A673 (cell line): ENCODE measurements at places on chromosomes 13 and 19. TPM values are rescaled to one million over a fixed set of nuclear protein-coding genes. Genes with fewer than 3 reads are reported as not detected.

DNA sequence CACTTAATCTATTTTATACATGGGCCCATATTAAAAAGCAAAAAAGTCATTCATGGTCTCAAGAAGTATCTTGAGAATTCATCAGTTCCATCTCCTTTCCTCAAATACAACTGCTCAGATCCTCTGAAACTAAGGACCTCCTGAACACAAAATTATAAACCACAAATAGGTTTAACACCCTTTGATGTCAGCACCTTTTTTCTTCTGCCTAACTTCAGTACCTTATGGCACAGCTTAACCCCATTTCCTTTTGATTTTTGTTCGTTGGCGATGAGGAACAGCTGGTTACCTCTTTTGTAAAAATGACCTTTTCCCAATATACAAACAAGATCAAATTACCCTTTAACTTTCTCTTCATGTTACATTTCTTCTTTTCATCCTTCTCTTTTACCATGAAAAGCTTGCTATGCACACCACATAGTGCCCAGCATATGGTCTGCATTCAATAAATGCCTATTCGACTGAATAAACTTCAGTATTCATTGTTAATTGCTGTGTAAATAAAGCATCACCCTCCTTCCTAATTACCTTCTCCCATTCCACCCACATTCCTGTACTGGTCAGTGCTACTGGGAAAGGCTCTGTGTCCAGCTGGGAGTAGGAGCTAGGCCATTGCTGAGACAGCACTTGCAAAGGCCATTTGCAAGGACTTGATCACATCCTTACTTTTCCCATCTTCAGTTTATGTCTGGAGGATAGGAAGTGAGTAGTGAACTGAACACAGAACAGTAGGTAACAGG is 317.9 kb downstream of the SHISA2 start:
- no peak overlapping the region for H3K27ac ChIP-seq
- H3K27me3 ChIP-seq, result no peaks in the 10 kb centered on the region
- H3K4me1 ChIP-seq, result peaks cover 10% of the 10 kb centered on the region
- no peak for DNase-seq

DNA sequence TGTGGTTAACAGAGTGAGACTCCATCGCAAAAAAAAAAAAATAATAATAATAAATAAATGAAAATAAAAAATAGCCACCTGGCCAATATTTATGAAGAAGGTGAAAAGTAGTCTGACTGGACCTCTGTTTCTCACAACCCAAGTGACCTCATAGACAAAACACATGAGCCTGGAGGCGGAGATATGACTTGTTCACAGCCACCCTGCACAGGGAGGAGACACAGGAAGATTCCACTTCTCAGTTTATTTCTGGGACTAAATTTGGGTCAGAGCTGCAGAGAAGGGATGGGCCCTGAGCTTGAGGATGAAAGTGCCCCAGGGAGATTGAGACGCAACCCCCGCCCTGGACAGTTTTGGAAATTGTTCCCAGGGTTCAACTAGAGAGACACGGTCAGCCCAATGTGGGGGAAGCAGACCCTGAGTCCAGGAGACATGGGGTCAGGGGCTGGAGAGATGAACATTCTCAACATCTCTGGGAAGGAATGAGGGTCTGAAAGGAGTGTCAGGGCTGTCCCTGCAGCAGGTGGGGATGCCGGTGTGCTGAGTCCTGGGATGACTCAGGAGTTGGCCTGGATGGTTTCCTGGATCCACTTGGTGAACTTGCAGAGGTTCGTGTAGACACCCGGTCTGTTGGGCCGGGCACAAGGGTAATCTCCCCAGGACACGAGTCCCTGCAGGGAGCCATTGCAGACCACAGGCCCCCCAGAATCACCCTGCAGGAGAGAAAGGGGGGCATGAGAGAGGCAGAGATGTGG is 9.6 kb downstream of the KLK5 start:
- H3K4me1 ChIP-seq, result no peaks in the 10 kb centered on the region
- peaks cover 5% of the 10 kb centered on the region for H3K27me3 ChIP-seq

DNA sequence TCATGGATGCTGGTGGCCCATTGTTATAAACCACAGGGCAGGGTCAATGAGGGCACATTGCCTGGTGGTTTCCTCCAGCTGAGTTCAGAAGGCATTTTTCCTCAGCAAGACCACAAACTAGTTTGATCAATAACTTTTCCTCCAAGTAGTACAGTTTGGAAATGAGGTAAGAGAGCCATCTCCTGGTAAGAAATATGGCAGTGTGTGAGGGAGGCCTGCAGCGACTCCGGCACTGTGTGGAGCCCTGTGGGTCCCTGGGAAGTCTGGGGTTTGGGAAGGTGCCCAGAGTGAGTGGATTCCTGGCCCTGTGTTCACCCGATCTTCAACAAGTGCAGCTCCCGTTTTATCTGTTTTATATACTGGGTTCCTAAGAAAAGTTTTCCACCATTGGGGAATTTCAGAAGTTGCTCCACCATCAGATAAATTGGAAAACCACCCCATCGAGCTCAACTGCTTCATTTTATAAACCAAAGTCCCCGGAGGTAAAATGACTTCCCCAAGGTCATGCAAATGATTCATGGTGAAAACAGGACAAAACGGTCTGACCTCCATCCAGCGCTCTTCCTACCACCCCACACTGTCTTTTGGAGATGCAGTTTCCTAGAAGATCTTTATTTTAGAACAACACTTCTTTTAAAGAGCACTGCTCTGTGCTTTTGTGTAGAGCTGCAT is 148.4 kb downstream of the KATNAL1 start:
- H3K27me3 ChIP-seq, result no peaks in the 10 kb centered on the region
- no peak overlapping the region for H3K27ac ChIP-seq
- no peaks in the 10 kb centered on the region for H3K36me3 ChIP-seq
- no peak overlapping the region for H3K4me3 ChIP-seq

DNA sequence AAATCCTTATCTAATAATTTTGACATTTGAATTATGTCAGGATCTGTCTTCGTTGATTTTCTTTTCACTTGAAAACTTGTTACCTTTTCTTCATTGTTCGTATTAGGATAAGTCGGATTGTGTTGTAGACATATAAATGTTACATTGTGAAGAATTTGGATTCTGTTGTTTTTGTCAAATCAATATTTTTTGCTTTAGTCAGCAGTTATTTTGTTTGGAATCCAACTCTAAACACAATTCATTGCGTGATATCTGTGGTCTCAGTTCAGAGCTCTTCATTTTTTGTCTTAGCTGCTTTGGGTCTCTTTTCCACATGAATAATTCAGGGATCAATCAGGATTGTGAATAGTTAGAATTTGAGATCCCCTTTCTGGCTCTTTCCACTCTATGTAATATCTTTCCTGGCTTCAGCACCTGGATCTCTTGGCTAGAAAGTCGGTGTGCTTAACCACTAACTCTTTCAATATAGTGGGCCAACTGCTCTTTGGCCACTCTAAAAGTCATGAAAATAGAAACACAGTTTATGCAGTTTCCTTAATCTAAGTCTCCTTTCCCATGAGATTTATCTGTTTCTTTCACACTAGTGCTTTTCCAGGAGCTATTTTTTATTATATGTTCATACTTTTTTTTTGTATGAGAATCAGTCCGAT is 2494.2 kb upstream of the PCDH20 start:
- H3K4me3 ChIP-seq, result no peak overlapping the region
- peaks cover 14% of the 10 kb centered on the region for H3K4me1 ChIP-seq
- no peak overlapping the region for H3K27ac ChIP-seq
- H3K27me3 ChIP-seq, result no peaks in the 10 kb centered on the region

The PLIN5 gene
- 3.0 and 6.8 TPM in 2 replicates for total RNA-seq
